Fibroblast of skin of scalp (primary cell): ENCODE measurements at places on chromosomes 13 and 19.

DNA sequence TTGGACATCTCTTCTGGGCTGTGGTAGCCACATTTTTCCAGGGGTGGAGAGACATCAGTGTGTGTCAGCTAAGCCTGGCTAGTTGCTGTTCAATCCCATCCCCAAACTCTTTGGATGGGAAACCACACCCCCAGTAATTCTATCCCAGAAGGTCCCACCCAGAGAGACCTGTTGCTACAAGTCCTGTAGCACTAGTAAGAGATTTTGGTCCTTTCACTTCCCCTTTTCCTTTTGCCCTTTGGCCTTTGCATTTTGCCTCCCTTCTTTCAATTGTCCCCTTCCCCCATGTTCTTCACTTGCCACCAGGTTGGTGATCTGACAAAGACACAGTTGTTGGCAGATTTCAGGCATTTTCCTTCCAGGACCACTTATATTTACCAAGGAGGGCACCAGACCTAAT lies 3.8 kb downstream of the CBY2 start:
- no peak for DNase-seq

DNA sequence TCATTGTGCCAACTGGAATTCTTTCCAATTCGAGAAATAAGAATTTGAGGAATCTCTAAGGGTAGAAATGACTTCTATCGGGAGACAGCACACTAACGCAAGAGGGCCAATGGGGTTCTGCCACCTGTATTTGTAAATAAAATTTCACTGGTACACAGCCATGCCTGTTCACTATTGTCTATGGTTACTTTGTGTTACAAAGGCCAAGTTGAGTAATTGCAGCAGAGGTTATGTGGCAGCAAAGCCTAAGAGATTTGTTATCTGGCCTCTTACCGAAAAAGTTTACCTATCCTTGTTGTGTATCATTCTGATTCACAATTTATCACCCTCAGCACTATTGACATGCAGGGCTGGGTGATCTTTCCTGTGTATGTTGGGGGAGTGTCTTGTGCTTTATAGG lies 278.0 kb downstream of the KLF5 start:
- DNase-seq = no peak

GRCh38 chr19:3687774-3688706 lies 12.2 kb downstream of the PIP5K1C start:
- no peak for DNase-seq

GRCh38 chr19:17505223-17505622 lies 6.2 kb upstream of the PGLS start:
- no peak for DNase-seq
